Hepatocyte (in vitro differentiated cells): ENCODE measurements at places on chromosomes 6 and 20. TPM values are rescaled to one million over a fixed set of nuclear protein-coding genes. Genes with fewer than 3 reads are reported as not detected.
A peak's percentile ranks its signal among the peaks of the same experiment; 100 is the strongest.

DNA sequence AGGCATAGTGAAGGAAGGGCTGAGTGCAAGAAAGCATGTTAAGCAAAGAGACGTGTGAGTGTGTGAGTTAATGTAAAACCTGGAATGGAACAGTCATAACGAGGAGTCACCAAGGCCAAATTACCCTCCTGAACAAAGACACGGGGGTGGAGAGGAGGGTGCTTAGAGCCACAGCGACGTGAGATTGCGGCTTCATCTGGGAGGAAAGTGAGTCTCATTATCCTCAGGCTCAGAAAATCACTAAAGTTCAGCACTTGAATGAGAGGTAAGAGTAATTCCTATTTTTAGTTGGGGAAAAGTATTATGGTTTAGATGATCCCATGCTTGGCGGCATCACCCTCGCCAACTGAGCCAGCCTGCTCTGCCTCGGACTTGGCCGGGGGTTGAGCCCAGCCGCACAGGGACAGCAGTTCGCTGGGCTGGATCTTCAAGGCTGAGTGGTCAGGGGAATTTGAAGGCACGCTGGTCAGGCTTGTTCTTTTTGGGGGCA lies 136.6 kb downstream of the DTNBP1 start:
- H3K27me3 ChIP-seq: no peaks in the 10 kb centered on the region
- H3K4me3 ChIP-seq: no peak overlapping the region
- H3K27ac ChIP-seq: peak overlapping the region; percentile 6
- no peak for DNase-seq
- no peaks in the 10 kb centered on the region for H3K36me3 ChIP-seq

DNA sequence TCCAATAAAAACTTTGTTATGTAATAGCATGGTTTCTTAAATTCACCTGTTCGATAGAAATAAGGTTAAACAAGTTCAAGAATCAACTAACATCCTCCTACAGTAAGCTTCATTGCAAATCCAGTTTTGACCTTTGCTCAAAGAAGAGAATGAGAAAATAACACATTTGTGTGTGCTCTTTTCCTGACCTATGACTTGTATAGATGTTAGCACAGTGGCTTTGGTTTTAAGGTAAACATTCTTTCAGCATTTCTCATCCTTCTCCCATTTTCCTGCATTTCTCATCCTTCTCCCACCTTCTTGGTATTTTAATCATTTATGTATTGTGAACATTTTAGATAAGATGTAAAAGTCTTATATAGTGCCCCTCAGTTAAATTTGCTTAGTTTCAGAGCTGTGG lies 73.9 kb downstream of the PLCB1 start:
- DNase-seq: no peak
- no peaks in the 10 kb centered on the region for H3K36me3 ChIP-seq
- H3K4me1 ChIP-seq: peaks cover 15% of the 10 kb centered on the region
- no peak overlapping the region for H3K4me3 ChIP-seq
- no peak overlapping the region for H3K27ac ChIP-seq

- no peak overlapping the region for H3K4me3 ChIP-seq
- H3K27me3 ChIP-seq: no peaks in the 10 kb centered on the region
- DNase-seq: no peak
- peaks cover 29% of the 10 kb centered on the region for H3K4me1 ChIP-seq
- no peak overlapping the region for H3K27ac ChIP-seq
- no peaks in the 10 kb centered on the region for H3K36me3 ChIP-seq
Measured at GRCh38 chr6:36222924-36223323, 26.4 kb downstream of the BRPF3 start.

TP53TG5 gene
- not detected in 2 replicates for total RNA-seq

KCNQ5 gene
- total RNA-seq: 1.6 and 5.5 TPM in 2 replicates

SYCP2 gene
- total RNA-seq: 1.5 and 1.7 TPM in 2 replicates

- H3K4me1 ChIP-seq: peaks cover 22% of the 10 kb centered on the region
- H3K4me3 ChIP-seq: no peak overlapping the region
- no peak for DNase-seq
- H3K27ac ChIP-seq: no peak overlapping the region
- H3K27me3 ChIP-seq: peaks cover 100% of the 10 kb centered on the region
Measured at GRCh38 chr6:5998711-5999687, 7.7 kb downstream of the NRN1 start.

PBOV1 gene
- total RNA-seq: not detected in 2 replicates

RPS18 gene
- 3,293 and 3,728 TPM in 2 replicates for total RNA-seq

GRCh38 chr6:137248702-137249101 lies 29.5 kb upstream of the IFNGR1 start:
- no peaks in the 10 kb centered on the region for H3K27me3 ChIP-seq
- no peaks in the 10 kb centered on the region for H3K36me3 ChIP-seq
- no peak overlapping the region for H3K4me3 ChIP-seq
- no peak for DNase-seq
- peak overlapping the region; percentile 84 for H3K27ac ChIP-seq

CALHM6 gene
- 0.83 TPM in 1 of 2 replicates, not detected in the other for total RNA-seq

MLN gene
- total RNA-seq: 2.3 and 6.7 TPM in 2 replicates

RIPOR3 gene
- total RNA-seq: 4.3 and 5.6 TPM in 2 replicates

- H3K4me3 ChIP-seq: peak overlapping the region; percentile 62
- H3K4me1 ChIP-seq: no peaks in the 10 kb centered on the region
- H3K36me3 ChIP-seq: no peaks in the 10 kb centered on the region
- H3K27me3 ChIP-seq: no peaks in the 10 kb centered on the region
- DNase-seq: peak; percentile 63
- H3K27ac ChIP-seq: peak overlapping the region; percentile 15
Measured at GRCh38 chr6:166955865-166956443, 396 bp downstream of the RNASET2 start.

VGLL2 gene
- not detected in 2 replicates for total RNA-seq

DNA sequence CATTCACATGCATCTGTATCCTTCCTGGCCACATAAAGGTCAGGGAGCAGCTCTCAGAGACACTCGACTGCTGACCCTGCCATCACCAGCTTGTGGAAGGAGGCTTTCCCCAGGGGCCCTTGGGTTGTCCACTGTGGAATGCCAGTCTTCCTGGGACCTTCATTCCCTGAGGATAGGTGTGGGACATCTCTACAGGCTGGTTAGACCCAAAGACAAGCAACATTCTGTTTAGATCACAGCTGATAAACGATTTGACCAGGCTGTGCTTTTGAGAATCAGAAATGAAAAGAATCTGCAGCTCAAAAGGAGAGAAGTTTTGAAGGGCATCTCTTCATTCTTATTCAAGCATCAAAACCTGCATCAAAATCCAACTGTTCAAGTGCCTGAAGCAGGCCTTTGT lies 18.2 kb upstream of the SH3BGRL2 start:
- no peaks in the 10 kb centered on the region for H3K36me3 ChIP-seq
- H3K27me3 ChIP-seq: no peaks in the 10 kb centered on the region
- DNase-seq: no peak
- peaks cover 49% of the 10 kb centered on the region for H3K4me1 ChIP-seq
- H3K4me3 ChIP-seq: no peak overlapping the region
- no peak overlapping the region for H3K27ac ChIP-seq

DNA sequence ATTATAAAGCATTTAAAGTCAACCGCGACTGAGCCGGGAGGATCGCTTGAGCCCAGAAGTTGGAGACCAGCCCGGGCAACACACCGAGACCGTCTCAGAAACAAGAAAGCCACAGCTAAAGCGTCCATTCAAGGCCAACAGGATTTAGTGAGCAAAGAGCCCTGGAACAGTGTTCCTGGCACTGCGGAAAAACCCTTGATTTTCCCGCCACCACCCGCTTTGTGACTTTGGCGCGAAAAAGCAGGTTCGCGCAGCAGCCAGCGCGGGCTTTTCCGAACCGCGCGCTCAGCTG lies 669 bp downstream of the PCNA start:
- H3K27ac ChIP-seq: peak overlapping the region; percentile 27
- H3K36me3 ChIP-seq: no peaks in the 10 kb centered on the region
- peak overlapping the region; percentile 88 for H3K4me3 ChIP-seq
- no peak for DNase-seq

- no peak for DNase-seq
- no peak overlapping the region for H3K4me3 ChIP-seq
- no peaks in the 10 kb centered on the region for H3K27me3 ChIP-seq
- H3K27ac ChIP-seq: no peak overlapping the region
- no peaks in the 10 kb centered on the region for H3K36me3 ChIP-seq
Measured at GRCh38 chr6:19332806-19333460, 504.2 kb upstream of the ID4 start.

GRCh38 chr6:4124351-4124750 lies 11.0 kb downstream of the ECI2 start:
- H3K27me3 ChIP-seq: no peaks in the 10 kb centered on the region
- peaks cover 15% of the 10 kb centered on the region for H3K4me1 ChIP-seq
- H3K36me3 ChIP-seq: no peaks in the 10 kb centered on the region
- H3K27ac ChIP-seq: no peak overlapping the region

CYP39A1 gene
- total RNA-seq: 7.5 and 9.2 TPM in 2 replicates

NUP43 gene
- 33.6 and 37.2 TPM in 2 replicates for total RNA-seq

DNA sequence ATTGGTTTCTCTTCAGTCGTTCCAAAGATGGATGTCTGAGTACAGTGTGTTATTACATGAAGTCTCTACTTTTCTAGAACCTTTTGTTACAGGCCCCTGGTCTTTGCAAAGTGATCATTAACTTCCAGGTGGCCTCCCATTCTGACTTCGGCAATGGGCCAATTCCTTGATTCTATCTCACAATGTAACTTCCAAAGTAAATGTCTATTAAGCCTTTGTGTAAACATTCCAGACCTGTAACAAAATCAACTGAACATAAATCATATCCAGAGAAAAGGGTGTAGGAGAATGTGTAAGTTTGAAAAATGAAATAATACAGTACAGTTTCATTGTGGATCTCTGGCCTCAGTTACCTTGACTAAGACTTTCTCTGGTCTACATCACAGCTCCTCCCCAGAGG lies 187.8 kb upstream of the JAG1 start:
- H3K27me3 ChIP-seq: no peaks in the 10 kb centered on the region
- no peak for DNase-seq
- peaks cover 29% of the 10 kb centered on the region for H3K4me1 ChIP-seq

DNA sequence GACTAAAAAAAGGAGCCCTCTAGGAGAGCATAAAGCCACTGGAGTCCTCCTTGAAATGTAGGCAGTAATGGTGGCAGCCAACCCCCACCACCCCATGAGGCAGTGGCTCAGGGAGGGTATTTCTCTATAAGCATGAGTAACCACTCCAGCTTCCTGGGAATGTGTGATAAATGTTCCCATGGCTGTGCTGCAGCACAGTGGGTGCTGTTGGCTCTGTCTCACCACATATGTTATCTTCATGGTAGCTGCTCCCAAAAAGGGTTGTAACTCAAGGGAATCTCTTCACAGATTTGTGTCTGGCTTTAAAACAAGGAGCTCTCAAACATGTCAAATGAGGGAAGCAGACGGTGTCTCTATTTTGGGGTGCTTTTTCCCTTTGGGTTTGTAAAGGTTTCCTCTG lies 7.5 kb upstream of the PHACTR1 start:
- H3K4me1 ChIP-seq: no peaks in the 10 kb centered on the region
- H3K36me3 ChIP-seq: no peaks in the 10 kb centered on the region
- DNase-seq: no peak
